Fibroblast of skin of right quadriceps (primary cell): ENCODE measurements at places on chromosomes 13 and 19.

DNA sequence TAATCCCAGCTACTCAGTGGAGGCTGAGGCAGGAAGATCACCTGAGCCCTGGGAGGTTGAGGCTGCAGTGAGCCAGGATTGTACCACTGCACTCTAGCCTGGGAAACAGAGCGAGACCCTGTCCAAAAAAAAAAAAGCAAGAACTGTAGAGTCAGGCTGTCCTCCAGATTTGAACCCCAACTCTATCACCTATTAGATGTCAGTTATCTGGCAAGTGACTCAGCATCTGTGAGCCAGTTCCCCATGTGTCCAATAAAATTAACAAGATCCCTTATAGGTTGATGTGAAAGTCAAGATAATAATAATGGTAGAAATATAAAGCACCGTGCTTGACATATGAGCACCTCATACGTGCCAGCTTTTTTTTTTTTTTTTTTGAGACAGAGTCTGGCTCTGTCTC, 22.0 kb downstream of the GP6 start:
- DNase-seq, result no peak

- DNase-seq, result no peak
Measured at GRCh38 chr13:67275351-67275960, 45.3 kb upstream of the PCDH9 start.

- DNase-seq, result no peak
Measured at GRCh38 chr13:38979891-38980749, 10.5 kb downstream of the STOML3 start.

DNA sequence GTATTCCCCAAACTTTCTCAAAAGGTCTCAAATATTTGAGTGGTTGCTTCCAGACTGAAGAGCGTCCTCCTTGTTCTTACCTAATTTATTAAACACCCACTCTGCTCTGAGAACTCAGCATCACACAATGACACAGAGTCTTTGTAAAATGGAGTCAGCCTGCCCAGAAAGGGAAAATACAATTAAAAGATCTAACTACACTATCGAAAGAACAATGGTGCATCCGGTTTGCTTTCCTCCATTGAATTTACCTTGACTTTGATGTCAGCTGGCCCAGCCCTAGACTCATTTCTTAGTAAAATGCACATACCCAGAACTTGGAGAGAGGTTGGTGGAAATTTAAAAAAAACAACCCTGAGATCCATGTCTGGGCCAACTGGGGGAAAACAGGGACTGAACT, 120.7 kb upstream of the SERP2 start:
- DNase-seq, result no peak

GRCh38 chr13:23433171-23434153, at the start of gene SACS:
TSS of gene SACS (minus strand) at chr13:23433702. CDS start at chr13:23411239, 22,463 bp downstream.
- DNase-seq, result peak; percentile 52

DNA sequence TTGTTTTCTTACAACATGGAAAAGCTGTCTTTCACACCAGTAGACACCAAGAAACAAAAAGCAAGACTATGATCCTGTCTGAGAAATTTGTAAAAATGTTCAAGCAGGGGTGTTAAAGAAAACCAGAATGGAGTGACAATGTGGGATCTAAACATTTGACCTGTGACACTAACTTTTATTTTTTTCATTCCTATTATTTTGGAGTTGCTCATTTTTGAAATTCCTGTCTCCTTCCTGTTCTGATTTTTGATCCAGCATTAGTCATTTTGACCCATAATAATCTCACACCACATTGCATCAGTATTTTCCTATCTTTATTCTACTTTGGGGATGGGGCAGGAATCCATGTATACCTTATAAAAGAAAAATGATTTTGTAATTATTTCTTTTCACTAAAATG, 164.2 kb downstream of the DLEU7 start:
- DNase-seq, result peak; percentile 80
